Naive thymus-derived CD8-positive, alpha-beta T cell (primary cell): ENCODE measurements at places on chromosomes 12 and 14. TPM values are rescaled to one million over a fixed set of nuclear protein-coding genes. Genes with fewer than 3 reads are reported as not detected.

KRT74 gene
- not detected for total RNA-seq

TC2N gene
- total RNA-seq: 309 TPM

SLC22A17 gene
- total RNA-seq: 22.6 TPM

RERGL gene
- total RNA-seq: not detected

RBM19 gene
- total RNA-seq: 84.6 TPM

GLT8D2 gene
- not detected for total RNA-seq

GPR68 gene
- 0.73 TPM for total RNA-seq

HOXC10 gene
- total RNA-seq: not detected

ZDHHC17 gene
- total RNA-seq: 62.0 TPM

DCN gene
- not detected for total RNA-seq

C12orf50 gene
- 0.14 TPM for total RNA-seq

TAS2R9 gene
- not detected for total RNA-seq

KIF5A gene
- 1.5 TPM for total RNA-seq
